Stimulated activated CD8-positive, alpha-beta memory T cell treated with anti-CD3 and anti-CD28 coated beads, Interleukin-12 subunit alpha, Interleukin-12 subunit beta, amount 100 ng/mL, for 1 hour (primary cell): ENCODE measurements at places on chromosomes 16 and 17.

GRCh38 chr17:75571885-75572215 is 15.8 kb upstream of the MYO15B start:
- no peak for DNase-seq

GRCh38 chr16:12257926-12258561 is 281.5 kb downstream of the SNX29 start:
- DNase-seq, result no peak

DNA sequence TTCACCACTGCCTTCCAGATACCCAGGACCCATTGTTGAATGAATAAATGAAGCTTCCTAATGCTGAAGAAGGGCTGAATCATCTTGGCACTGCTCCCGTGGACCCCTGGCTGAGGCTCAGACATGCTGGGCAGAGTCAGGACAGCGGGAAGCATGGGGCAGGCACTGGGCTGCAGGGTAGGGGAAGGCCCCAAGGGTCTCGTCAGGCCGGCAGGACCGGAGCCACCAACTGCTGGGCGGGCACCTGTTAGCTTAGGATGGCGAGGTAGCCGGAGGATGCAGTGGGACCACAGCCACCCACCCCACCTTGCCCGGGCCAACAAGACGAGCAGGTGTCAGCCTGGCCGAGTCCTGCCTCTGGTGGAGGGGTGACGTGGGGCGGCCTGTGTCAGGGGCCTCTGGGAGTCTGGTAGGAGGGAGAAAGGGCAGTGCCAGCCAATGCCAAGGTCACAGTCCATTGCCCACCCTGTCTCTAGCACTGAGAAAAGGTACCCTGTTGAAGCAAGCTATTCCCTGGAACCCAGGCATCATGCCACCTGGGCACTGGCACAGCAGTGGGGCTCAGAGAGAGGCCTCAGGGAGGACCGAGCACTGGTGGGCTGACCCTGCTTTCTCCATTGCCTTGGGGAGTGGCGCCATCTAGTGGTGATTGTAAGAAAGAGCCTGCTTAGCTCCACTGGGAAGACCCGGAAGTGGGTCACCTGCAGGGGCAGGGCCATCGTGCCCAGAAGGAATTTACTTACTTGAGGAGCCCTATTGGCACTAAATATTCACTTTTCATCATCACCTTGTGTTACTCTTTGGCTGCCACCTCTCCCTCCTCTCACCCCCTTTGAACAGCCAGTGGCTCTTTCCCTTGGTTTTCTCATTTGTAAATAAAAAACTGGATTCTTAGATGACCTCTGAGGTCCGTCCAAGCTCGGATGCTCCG is 3.0 kb upstream of the DLX3 start:
- peak; percentile 79 for DNase-seq

GRCh38 chr16:4392382-4393239 is 21.0 kb downstream of the VASN start:
- DNase-seq, result no peak

DNA sequence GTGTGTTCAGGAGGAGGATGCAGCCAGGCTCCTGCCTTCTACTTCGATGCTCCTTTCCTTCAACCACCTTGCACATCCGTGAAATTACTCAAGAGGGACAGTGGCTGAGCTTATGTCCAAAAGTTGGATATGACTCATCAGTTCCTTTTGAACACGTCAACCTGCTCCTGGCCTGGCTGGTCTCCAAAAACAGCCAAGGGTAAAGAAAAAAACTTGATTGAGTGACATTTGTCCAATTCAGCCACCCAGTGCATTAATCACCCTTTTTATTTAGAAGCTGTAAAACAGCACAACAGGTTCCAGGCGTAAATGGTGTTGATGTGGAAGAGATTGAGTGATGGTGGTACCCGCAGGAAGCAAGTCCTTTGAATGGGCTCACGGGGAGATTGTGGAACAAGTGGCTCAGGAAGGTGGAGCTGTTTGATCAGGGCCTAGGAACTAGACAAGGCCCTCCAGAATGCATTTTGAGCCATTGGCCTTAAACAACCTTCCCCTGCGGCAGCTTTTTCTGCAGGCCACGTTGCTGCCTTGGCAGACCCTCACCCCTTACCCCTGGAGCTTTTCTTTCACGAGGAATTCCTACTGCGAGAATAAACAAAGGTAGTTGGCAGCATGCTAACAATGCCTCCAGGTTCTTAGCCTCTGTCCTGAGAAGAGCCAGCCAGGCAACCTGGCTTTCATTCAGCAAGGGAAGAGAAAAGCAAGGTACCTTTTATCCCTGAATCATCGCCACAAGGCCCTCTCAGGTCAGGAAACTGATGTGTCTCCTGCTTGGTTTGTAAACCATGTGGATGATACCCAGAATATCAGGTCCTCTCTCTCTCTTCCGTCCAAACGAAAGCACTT is 173.3 kb upstream of the CACNG5 start:
- no peak for DNase-seq

DNA sequence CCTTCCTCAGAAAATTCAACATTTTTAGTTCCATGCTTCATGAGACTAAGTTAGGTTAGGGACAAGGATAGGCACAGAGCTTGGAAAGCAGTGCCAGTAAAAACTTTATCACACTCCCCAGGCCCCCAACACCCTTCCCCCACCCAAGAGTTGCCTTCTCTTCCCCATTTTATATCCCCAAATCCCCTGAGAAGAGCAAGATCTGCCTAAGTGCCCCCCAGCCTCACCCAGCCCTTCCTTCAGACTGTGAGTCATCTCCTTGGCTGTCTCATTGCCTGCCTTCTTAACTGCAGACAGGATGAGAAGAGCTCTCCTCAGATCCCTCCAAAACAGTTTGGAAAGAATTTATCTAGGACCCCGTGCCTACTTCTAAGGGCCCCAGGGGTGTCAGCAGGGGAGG is 55.8 kb downstream of the NEUROD2 start:
- no peak for DNase-seq

GRCh38 chr17:3773511-3773910 is 27.5 kb downstream of the ITGAE start:
- no peak for DNase-seq

- no peak for DNase-seq
These were observed 27.7 kb upstream of the SBK1 start for GRCh38 chr16:28264656-28265055.
